CD4-positive, alpha-beta memory T cell (primary cell): ENCODE measurements at places on chromosomes 12 and 14.

GRCh38 chr12:76764856-76765255, 941 bp downstream of the ZDHHC17 start:
- no peak for DNase-seq

DNA sequence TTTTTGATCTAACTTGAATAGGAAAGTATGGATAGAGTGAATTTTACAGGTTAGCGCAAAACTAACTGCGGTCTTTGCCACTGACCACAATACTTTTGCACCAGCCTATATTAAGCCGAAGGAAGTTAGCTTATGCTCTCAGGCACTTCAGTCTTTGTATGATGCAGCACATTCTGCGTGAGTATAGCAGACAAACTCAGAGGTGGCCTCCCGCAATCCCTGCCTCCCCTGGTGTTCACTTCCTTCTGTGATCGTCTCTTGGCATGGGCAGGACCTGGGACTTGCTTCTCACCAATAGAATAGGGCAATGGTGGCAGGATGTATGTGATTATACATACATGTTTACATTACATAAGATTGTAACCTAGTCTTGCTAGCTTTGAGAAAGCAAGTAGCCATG, 10.3 kb upstream of the SLC6A13 start:
- DNase-seq = no peak

DNA sequence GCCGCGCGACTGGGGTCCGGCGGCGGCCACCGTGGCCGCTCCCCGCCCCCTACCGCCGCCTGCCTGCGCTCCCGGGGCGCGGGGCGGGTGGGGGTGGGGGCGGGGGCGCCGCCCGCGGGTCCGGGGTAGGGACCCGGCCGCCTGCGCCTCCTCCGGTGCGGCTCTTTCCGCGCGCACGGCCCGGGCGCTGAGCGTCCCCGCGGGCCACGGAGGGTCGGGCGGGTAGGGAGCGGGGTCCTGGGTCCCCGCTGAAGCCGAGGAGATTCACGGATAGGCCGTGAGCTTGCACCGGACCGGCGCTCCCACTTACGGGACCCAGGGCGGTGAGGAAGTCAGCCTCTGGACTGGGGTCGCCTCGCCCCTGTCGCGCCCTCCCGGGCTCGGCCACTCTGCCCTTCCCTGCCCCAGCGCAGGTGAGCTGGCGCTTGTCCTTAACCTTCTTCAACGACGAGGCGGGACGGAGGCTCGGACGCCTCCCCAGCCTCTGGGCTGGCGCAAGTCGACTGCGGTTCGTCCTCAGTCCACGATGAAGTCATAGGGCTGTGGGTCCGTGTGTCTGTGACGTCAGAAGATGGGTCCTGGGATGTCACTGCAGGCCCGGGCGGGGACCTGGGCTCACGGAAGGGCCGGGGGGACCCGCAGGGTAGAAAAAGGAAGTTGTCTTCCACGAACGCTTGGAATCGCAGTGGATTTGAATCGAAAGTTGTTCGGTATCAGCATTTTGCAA, 514 bp downstream of the FBXO34 start:
- DNase-seq = peak; percentile 58

GRCh38 chr12:57934819-57935218, 6.5 kb upstream of the ATP23 start:
- no peak for DNase-seq

DNA sequence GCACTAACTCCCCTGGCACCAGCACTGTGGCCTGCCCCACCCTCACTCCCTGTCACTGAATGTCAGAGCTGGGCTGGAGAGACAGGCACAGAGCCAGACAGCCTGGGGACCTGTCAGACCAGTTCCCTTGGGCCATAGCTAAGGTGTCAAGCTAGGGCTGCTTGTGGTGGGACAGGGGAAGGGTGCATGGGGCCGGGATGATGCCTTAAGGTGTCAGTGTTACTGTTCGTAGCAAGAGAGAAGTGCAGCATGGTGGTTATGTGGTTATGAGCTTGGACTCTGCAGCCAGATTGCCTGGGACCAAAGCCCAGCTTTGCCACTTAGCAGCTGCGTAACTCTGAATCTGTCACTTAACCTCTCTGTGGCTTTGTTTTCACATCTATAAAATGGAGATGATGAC, 3.8 kb downstream of the RAPGEF3 start:
- no peak for DNase-seq

DNA sequence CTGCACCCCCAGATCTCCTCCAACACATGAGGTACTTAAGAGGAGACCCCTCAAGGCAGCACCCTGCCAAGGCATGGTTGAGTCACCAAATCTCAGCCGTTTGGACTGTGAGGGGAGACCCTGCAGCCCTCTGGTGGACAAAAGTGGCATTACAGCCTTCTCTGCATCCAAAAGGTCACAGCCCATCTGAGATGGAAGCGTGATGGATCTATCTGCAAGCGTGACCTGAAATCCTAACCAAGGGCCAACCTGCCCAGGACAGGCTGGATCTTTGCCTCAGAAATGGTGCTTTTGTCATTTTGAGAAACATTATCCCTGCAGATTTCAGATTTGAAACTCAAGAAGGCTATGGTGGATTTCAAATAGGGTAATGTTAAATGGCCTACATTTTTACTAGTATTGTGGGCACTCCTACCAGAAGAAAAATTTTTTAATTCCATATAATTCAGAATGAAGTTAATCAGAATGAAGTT, 23.7 kb upstream of the DHRS4 start:
- DNase-seq = peak; percentile 72
